Suppressor macrophage treated with lipopolysaccharide for 4 hours (primary cell): ENCODE measurements at places on chromosomes 2 and 18.

DNA sequence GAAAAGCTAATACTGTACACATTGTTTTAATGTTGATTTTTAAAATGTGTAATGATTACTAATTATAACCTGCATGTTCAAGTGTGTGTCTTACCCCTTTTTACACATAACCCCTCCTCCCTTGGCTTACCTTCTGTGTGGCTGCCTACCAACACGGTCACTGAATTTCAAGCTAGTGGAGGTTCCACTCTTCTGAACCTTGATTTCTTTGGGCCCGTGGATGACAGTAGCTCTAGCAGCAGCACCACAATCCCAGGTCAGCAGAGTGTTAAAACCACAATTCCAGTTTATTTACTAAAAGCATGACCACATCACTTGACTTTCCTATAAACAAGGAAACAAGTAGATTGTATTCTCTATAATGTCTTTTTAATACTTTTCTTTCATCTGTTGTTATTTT lies 56.9 kb downstream of the AFTPH start:
- DNase-seq: no peak

- peak; percentile 57 for DNase-seq
Observed at GRCh38 chr18:9826685-9827084, 59.1 kb upstream of the TXNDC2 start.

- DNase-seq: no peak
Observed at GRCh38 chr2:235091421-235091820, 139.6 kb downstream of the SH3BP4 start.

GRCh38 chr2:8022908-8023640 lies 658.8 kb upstream of the ID2 start:
- peak; percentile 75 for DNase-seq

GRCh38 chr2:99857867-99858444 lies 284.4 kb downstream of the AFF3 start:
- DNase-seq: no peak

GRCh38 chr18:79738581-79739439 lies 58.9 kb upstream of the KCNG2 start:
- DNase-seq: no peak

DNA sequence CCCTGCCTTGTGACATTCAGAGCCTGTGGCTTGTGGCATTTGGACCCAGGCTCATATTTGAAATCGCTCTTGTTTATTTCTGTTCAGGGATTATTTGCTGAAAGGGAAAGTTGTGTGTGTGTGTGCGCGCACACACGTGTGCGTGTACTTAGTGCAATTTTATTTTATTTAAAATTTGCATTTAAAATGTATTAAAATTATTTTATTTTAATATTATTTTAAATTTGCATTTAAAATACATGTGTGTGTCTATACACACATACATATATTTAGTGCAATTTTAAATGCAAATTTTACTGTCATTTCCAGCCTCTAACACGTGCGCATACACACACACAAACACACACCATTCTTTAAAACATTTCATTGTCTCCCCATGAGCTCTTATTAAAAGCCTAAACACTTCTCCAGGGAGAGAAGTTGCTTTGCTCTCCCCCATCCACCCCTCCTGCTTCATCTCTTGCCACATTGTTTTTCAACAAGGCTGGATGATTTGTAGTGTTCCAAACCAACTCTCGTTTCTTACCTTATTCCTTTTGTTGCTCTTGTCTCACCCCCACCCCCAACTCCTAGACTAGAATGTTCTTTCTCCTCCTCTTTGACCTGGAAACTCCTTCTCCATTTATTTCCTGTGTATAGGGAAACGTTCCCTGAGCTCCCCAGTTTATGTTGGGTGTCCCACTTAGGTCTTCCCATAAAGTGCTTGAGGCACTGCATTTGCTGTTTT lies 3.8 kb upstream of the CCDC68 start:
- DNase-seq: no peak

DNA sequence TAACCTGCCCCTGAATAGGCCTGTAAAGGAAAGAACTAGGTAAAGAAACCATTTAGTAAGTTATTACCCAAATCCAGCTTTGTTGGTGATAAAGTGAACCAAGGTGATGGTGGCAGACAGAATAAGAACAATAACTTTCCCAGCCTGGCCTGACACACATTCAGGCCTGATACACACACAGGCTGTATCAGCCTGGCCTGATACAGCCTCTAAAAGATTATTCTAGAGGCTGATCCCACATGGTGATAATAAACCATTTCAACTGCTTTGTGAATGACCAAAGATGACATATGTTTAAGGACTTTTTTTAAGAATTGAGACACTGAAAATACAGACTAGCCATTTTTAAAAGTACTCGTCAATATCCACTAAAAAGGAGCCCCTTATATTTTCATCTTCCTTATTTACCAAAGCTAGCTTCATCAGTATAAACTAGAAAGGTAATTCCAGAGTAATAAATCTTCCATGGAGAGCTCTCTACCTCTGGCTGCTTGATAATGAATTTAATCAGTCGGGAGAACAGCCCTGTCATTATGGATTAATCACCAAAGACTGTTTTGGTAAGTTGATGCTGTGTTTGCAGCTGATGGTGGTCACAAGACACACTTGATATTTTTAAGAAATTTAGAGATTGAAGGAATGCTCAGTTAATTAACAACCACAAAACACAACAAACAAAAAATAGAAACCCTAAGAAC lies 77.2 kb downstream of the SLC8A1 start:
- no peak for DNase-seq

GRCh38 chr2:44596537-44597320 lies 235.0 kb downstream of the CAMKMT start:
- DNase-seq: peak; percentile 45

- no peak for DNase-seq
Observed at GRCh38 chr2:142707318-142707717, 170.1 kb upstream of the KYNU start.

DNA sequence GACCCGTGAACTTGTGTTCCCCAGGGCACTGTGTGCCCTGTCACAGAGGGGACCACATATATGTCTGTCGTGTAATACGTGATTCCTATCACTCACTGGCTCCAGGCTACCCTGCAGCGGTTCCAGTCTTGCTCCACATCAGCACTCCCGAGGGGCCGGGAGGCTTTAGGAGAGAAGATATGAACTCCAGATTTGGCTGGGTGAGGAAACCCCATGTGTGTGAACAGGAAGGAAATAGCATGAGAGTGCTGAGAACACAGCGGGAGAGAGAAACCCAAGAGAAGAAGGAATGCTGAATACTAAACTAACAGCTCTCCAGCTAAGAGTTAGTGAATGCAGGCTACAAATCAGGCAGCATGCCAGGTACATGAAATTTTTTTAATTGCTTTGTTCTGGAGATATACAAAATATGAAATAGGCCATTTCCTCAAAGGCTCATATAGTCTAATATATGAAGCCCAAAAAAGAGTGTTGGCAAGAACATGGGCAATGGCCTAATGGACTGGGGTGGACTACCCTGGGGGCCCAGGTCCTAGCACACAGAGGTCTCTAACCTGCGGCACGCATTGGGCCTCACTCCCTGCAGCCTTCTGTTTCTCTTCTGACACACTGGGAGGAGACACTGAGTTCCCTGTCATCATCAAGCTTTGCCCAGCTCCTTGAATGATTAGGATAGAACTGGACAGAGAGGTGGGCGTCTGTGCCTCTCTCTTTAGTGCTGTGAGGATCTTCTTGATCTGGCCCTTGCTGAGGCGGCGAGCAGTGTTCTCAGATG lies 372.8 kb upstream of the RAB6C start:
- DNase-seq: no peak

DNA sequence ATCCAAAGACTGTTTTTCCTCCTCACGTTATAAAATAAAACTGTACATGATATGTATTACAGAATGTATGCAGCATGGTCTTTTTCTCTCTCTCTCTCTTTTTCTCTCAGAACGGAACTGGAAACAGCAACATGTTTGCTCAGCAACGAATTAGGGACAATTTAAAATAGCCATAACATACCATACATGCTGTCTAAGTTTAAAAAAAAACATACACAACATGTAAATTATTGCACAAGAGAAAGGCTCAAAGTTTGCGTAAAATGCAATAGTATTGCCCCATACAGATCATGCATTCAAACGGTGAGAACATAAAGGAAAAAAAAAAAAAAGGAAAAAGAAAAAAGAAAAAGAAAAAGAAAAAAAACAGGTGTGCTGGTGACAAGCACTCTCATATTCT lies 93.6 kb downstream of the BCL11A start:
- peak; percentile 33 for DNase-seq

DNA sequence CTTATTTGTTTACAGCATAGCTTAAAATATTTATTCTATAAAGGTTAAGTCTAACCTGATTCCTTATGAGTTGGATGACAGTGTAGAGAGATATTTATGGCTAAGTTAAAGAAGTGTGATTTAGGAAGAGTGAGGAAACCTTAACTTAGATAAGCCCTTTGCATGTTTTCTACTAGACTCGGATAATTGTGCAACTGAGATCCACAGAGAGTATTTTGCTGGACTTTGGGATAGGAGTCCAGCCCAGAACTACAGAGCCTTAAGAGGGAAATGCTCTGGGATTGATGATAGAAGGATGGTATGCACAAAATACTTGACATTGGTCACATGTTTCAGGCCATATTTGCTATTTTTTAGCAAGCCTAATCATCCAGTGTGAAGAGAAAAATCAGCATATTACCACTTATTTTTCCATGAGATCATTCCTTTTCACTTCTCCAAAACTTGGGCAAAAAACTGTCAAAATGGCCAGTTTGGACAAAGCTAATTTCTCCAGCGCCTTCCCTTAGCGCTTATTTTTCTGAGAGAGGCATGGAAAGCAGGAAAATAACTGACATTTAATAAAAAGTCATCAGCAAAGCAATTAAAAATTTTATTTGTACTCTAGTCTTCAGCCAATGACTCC lies 3.1 kb downstream of the CD28 start:
- DNase-seq: no peak

GRCh38 chr2:222669353-222669752 lies 2.1 kb upstream of the MOGAT1 start:
- DNase-seq: no peak

- no peak for DNase-seq
Observed at GRCh38 chr2:164839914-164840457, 1.6 kb downstream of the COBLL1 start.

GRCh38 chr2:20652673-20653575 lies 2.0 kb upstream of the HS1BP3 start:
- no peak for DNase-seq

DNA sequence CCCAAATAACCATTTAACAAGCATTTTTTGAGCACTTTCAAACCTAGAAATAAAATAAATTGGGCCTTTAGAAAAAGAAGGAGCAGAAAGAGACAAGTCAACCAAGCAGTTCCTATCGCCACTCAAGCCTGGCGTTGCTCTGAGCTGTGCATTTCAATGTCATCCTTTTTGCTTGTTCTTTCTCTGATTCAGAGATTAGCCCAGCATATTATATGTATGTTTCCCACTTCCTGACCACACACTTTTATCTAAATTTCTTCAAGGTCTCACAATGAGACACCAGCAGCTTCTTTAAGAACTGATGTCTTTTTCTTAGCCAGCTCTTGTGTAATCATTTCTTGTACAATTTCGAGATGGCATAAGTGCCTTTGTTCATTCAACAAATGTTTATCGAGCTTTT lies 344.5 kb upstream of the ID2 start:
- no peak for DNase-seq

GRCh38 chr2:669323-669722 lies 7.9 kb downstream of the TMEM18 start:
- no peak for DNase-seq

GRCh38 chr2:132884292-132884691 lies 214.3 kb upstream of the LYPD1 start:
- no peak for DNase-seq

GRCh38 chr2:69979902-69980807 lies 18.7 kb upstream of the ASPRV1 start:
- no peak for DNase-seq

- DNase-seq: no peak
Observed at GRCh38 chr2:208549546-208550158, 143.1 kb downstream of the PTH2R start.

DNA sequence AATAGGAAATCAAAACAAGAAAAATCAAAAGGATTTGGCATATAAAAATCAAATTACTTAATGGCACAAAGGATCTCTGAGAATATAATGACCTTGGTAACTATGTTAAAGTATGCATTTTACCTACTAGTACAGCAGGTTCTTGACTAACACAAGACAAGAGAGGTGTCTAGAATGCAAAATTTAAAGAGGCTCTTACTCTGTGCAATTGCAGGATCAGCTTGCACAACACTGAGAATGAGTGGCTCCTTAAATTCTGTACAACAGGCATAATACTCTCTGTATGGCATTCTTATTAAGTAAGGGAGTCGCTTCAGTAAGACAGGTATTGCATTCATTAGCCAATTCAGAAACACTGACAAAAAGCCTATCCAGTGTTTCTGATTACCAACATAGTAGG lies 72.6 kb downstream of the UGP2 start:
- DNase-seq: no peak

- DNase-seq: peak; percentile 46
Observed at GRCh38 chr18:78625847-78626246, 353.8 kb upstream of the SALL3 start.

- no peak for DNase-seq
Observed at GRCh38 chr2:239114616-239115265, 266.9 kb downstream of the TWIST2 start.

GRCh38 chr2:222362336-222362735 lies 62.0 kb upstream of the SGPP2 start:
- DNase-seq: no peak

GRCh38 chr18:25164848-25165811 lies 186.8 kb downstream of the ZNF521 start:
- DNase-seq: peak; percentile 40

DNA sequence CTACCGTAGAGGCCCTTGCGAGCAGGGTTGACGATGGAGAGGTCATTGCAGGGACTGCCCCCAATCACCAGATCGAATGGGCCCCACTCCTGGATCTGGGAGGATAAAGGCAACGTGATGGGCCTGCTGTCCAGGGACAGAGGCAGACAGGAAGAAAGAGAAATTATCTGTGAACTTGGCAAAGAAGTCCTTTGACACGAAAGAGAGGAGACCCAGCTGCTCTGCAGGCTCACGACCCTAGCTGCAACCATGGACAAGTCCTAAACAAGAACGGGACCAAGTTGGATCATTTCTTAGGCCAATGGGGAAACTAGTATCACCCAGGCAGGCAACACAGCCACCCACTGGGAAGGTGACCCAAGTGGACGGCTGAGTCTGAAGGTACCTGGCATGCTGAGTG lies 72.3 kb upstream of the POMC start:
- DNase-seq: no peak

- DNase-seq: no peak
Observed at GRCh38 chr2:54350426-54350825, 94.4 kb upstream of the TSPYL6 start.
